ENCODE measurements at places on chromosomes 5 and 9.

DNA sequence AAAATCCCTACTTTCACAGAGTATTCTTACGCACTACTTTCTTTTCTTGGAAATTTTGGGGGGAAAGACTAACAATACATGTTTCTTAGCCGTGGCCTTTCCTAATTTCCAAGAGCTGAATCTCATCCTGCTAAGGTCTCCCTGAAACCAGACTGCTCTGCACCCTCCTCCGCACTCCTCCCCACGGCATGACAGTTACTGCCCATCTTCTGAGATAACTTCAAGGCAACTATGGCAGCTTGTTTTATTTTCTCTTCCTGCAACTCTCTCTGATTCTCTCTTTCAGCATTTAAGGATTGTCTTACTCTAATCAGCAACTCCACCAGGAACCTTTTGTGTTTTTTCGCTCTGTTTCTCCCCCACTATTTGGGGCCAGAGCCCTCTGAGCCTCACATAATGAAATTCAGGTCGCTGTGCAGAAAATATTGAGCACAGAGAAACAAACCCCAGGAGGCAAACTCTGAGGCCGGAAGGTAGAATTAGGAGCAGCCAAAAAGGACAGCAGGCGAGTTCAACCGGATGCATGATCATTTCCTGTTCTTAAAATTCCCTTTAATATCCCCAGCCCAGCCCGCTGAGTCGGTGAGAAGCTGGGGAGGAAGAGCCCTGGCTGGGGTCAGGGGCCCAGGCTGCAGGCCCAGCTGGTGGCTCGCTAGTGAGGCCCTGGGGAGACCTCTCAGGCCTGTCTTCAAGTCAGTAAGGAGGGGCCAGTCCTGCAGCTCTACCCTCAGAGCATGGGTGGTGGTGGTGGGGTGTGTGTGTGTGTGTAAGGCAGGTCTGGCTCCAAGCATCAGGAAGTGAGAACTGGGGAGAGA, 213.6 kb upstream of the S1PR3 start:
- peak; percentile 60 for DNase-seq

DNA sequence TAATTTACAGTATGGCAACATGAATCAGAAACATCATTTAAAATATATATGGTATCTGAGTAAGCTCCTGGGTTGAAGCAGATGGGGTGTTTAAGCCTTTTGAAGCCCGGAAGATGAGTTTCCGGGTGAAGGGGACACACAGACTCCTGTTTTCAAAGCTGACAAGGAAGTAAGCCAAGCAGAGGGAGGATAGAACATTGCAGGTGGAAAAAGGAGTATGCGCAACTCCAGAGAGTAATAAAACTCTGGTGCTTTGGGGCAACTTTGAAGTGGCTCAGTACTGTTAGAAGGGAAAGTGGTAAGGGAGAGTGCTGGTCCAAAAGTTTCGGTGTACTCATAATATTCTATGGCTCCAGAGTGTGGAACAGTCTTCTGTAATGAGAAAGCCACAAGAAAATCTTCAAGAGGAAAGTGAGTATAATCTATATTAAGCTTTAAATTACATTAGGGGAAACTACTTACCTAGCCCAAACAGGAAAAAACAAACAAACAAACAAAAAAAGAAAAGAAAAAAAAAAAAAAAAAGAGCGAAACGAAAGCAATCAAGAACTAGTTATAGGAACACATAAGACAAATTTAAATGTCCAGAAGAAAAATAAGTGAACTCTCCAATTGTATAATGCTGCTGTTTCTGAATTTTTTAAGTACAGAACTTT, 2.3 kb upstream of the ST8SIA4 start:
- no peak for DNase-seq

GRCh38 chr5:41878173-41878572, 7.9 kb upstream of the OXCT1 start:
- no peak for DNase-seq

GRCh38 chr5:14581891-14582796, 552 bp downstream of the OTULINL start:
- DNase-seq, result peak; percentile 13

DNA sequence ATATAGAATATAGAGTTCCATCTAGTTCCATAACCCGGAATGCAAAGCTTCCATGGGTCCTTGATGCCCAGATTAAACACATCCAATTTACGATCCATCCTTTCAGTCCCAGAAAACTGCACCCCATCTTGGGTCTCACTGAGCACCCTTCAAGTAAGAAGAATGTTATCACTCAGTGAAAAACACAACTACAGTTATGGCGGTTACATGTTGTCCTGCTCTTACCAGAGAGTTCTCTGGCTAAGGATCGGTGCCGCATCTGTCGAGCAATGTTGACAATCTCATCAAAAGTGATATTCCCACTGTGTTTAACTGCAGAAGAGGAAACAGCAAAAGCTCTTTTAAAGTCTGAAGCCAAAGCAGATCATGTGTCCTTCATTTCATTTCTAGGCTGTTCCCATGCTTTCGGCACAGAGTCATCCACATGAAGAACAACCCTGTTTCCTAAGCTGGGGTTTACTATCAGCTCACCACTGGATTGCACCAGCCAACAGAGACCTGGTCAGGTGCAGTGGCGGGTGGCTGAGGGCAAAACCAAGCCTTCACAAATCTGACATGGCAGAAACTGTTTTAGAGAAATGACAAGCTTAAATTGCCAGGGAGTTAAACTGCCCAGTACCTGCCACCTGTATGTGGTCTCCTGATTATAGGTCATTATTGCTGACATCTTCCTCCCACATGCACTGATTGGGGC, 2.9 kb downstream of the RPL12 start:
- DNase-seq, result no peak

GRCh38 chr5:123718238-123718637, 206.3 kb downstream of the CSNK1G3 start:
- no peak for DNase-seq

DNA sequence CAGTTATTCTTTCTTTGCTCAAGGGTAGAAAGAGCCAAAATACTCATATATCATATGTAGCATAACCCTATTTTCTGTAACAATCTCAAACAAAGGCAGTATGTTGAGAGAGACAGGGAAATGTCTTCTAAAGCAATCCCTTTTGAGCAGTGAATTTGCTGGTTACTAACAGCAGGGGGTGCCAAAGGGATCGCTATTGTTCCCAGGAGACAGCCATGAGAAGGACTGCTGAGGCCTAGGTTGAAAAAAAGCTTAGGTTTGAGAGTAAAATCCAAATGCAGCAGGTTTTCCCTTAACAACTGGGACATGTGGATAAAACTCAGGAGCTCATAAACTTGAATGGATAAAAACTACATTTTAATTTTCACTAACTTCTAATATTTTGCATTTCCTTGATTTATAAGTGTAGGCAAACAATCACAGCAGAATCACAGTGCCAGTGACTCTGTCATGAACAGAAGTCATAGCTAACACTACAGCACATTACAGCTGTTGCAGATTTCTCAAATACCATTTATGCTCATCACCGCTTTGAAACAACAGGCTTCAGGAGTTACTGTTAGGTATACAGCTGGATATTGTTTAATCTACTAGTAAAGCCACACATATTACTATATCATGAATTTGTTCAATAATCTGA, 148.4 kb downstream of the MAPKAP1 start:
- DNase-seq, result peak; percentile 80

DNA sequence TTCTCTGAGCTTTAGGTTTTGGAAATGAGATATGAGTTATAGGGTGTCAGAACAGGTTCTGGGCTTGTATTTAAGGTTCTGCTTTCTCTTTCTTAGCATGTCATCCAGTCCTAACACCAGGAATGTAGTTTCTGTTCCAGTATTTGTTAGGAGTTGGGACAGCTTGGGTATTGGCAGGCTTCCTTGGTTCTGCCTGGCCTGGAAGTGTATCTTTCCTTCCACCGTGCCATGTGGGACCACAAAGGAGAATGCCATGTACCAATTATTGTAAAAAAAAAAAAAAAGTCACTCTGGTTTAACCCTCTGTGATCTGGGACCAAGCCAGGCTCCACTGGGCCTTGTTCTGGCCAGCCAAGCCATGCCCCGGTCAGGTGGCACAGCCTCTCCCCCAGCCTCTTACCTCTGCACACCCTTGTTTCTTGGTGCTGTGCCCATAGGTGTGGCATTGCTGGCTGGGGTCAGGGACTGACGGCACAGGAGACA, 47.8 kb downstream of the ARHGAP26 start:
- DNase-seq, result no peak

- DNase-seq, result peak; percentile 25
These were observed 50.2 kb downstream of the MED10 start for GRCh38 chr5:6328173-6328572.

GRCh38 chr5:125485771-125486170, 739.3 kb upstream of the ZNF608 start:
- DNase-seq, result no peak

- DNase-seq, result no peak
These were observed 471.3 kb downstream of the LRRC70 start for GRCh38 chr5:63049935-63050334.

- DNase-seq, result no peak
These were observed 8.5 kb downstream of the DOCK8 start for GRCh38 chr9:223152-223551.

DNA sequence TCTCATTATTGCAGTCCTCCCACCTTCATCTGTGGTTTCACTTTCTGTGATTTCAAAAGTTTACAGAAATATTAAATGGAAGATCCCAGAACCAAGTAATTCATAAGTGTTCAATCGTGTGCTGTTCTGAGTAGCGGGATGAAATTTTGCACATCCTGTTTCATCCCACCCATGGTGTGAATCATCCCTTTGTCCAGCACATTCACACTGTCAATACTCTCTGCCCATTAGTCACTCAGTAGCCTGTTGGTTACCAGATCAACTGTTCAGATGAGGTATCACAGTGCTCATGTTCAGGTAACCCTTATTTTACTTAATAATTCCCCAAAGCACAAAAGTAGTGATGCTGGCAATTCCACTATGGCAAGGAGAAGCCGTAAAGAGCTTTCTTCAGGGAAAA, 26.8 kb downstream of the FAM81B start:
- peak; percentile 46 for DNase-seq

- peak; percentile 81 for DNase-seq
These were observed 16.6 kb downstream of the ATOX1 start for GRCh38 chr5:151741678-151742423.

- no peak for DNase-seq
These were observed 3.1 kb downstream of the EDF1 start for GRCh38 chr9:136862849-136863622.

DNA sequence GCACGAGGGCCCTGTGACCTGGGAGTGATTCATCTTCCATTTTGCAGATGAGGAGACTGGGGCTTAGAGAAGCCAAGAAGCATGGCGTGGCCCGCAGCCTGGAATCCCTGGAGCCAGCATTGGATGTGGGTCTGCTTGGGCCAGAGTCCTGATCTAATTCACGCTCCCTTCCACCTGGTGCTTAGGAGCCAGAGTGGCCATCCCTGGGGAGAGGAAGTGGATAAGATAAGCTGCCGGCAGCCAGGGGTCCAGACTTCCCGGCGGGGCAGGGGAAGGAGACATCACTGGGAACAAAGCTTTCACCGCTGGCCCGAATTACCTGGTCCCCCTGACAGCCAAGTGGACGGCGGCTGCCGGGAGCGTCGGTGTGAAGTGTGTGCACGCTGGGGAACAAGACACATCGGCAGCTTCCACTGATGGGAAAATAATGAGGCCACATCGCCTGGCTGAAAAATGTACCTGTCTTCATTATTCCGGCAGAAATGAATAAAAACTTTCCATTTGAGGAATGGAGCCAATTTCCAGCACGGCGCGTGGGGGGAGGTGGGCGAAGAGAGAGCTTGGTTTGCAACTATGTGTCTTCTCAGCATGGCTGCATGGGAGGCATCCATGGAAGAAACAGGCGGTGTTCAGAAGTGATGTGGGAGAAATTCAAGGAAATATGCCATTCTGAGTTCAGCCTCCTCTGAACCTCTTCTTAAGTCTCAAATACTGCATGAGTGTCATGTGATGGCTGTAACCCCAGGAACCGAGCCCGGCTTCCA, 78.5 kb downstream of the OLFM1 start:
- no peak for DNase-seq

- no peak for DNase-seq
These were observed 87.7 kb upstream of the TRIM32 start for GRCh38 chr9:116599342-116599884.

GRCh38 chr5:67516948-67517565, 320.5 kb upstream of the CD180 start:
- DNase-seq, result peak; percentile 74

DNA sequence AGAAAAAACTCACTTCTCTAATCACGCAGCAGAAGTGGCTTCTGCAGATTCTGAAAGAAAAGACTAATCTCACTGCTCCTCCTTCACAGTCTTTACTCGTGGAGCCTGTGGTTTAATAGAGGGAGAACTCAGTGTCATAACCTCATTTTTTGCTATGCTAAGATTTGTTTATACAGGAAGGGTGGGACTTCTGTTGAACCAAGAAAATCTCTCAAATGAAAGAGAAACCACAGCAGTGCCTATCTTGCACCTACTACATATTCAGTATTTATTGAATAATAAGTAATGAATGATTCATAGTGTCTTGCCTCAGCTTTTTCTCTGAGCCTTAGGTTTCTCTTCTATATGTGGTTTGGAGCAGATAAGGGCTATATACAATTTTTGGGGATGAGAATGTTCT, 136.1 kb upstream of the DMAC1 start:
- DNase-seq, result no peak

DNA sequence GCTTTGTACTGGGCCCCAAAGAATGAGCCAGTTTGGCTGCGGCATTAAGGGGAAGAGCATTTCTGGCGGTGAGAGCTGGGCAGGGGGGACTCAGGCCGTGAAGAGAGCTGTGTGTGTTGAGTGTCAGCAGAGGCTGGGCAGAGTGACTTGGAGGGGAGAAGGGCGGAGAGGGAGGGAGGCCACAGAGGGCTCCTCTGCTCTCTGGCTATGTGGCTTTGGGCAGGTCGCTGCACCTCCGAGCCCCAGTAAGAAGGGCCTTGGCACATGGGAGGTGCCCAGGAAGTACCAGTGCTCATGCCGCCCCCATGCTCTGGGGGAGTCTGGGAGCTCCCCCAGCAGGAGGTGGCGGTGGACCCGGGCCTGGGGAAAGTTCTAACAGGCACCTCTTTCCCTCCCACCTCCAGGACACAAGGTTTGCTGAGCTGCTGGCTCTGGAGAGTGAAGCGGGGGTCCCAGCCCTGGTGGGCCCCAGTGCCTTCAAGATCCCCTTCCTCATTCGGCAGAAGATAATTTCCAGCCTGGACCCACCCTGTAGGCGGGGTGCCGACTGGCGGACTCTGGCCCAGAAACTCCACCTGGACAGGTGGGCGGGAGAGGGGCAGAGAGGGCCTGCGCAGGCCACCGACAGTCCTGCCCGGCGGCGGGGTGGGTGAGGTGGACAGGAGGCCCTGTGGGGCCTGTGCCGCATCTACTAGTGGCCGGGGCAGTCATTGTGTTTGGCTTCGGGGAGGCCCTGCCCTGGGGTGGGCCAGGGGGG, 20.1 kb downstream of the HK3 start:
- no peak for DNase-seq

All from fibroblast of mammary gland (primary cell).